ENCODE measurements at places on chromosomes 11 and 22.

- DNase-seq = no peak
Measured at GRCh38 chr11:46285173-46285572, 7.7 kb downstream of the CREB3L1 start.

GRCh38 chr11:64639885-64640284 is 48.9 kb downstream of the SLC22A12 start:
- DNase-seq = no peak

GRCh38 chr22:36258701-36259614 is 6.0 kb downstream of the APOL1 start:
- DNase-seq = no peak

DNA sequence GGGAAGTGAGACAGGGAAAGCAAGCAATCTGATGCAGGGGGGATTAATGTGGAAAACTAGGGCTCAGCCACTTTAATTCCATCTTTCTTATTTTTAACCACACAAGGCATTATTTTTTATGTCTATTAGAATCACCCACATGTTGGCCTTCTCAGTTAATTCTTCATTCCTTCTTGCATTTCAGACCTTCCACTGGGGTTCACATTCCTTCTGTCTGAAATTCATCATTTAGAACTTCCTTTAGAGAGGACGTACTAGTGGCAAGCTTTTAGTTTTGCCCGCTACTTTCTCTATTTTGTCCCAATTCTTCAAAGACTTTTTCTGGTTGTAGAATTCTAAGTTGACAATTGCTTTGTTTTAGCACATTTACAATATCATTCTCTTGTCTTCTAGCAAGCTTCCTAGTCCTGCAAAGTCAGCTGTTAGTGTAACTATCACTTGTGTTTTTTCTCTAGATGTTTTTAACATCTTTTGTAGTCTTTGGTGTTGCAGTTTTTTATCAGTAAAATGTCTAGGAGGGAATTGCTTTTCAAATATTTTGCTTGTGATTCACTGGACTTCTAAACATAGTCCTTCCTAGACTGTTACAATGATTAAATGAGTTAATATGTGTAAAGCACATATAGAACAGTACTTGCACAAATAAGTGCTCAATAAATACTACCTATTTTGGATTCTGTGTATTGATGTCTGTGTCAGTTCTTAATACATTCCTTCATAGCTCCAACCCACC is 5.5 kb upstream of the NNMT start:
- no peak for DNase-seq

DNA sequence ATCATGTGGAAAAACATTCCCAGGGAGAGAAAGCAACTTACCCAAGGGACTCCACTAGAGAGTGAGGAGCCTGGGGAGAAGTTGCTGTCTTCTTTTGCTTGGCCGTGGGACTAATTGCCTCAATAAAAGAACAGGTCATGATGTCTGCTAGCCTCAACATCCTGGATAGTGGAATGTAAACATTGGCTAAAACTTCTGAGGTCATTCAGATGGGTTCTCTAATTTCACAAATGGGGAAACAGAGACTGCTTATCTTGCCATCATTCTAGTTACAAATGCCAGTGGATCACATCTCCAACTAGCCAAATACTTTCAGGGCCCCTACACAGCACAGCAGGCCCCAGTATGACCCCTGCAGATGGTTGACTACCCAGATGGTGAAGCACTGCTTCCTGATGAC is 28.4 kb upstream of the PAMR1 start:
- DNase-seq = no peak

Measured in renal cortex interstitium (tissue), 15 donors.